ENCODE measurements at places on chromosomes 5 and 9. TPM values are rescaled to one million over a fixed set of nuclear protein-coding genes. Genes with fewer than 3 reads are reported as not detected.

GRCh38 chr5:115857057-115857479 is 15.3 kb downstream of the AP3S1 start:
- no peaks in the 10 kb centered on the region for H3K36me3 ChIP-seq
- H3K27me3 ChIP-seq: no peaks in the 10 kb centered on the region
- H3K27ac ChIP-seq: no peak overlapping the region
- DNase-seq: no peak
- H3K4me3 ChIP-seq: no peak overlapping the region

DNA sequence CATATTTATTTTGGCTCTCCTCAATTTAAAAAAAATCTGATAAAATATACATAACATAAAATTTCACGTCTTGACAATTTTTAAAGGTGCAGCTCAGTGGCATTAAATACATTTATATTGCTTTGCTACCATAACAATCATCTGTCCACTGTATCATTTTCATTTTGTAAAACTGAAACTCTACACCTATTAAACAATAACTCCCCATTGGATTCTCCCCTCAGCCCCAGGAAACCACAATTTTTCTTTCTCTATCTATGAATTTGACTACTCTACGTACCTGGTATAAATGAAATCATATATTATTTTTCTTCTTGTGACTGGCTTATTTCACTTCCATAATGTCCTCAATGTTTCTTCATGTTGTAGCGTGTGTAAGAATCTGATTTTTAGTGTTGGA is 563.5 kb downstream of the PRR16 start:
- H3K36me3 ChIP-seq: no peaks in the 10 kb centered on the region
- no peak overlapping the region for H3K4me3 ChIP-seq
- H3K4me1 ChIP-seq: no peaks in the 10 kb centered on the region
- DNase-seq: no peak
- H3K27me3 ChIP-seq: no peaks in the 10 kb centered on the region
- H3K27ac ChIP-seq: no peak overlapping the region

GRCh38 chr5:153824909-153825308 is 213.8 kb downstream of the FAM114A2 start:
- peaks cover 4% of the 10 kb centered on the region for H3K4me1 ChIP-seq
- H3K36me3 ChIP-seq: no peaks in the 10 kb centered on the region
- H3K4me3 ChIP-seq: no peak overlapping the region
- no peak for DNase-seq
- H3K27ac ChIP-seq: no peak overlapping the region
- H3K27me3 ChIP-seq: no peaks in the 10 kb centered on the region

MOB3B gene
- total RNA-seq: 2.1 TPM

GRCh38 chr9:37992924-37993349 is 76.1 kb downstream of the SHB start:
- no peak overlapping the region for H3K4me3 ChIP-seq
- peaks cover 71% of the 10 kb centered on the region for H3K4me1 ChIP-seq
- no peak for DNase-seq
- no peaks in the 10 kb centered on the region for H3K27me3 ChIP-seq
- H3K27ac ChIP-seq: no peak overlapping the region
- H3K36me3 ChIP-seq: no peaks in the 10 kb centered on the region
